ENCODE measurements at places on chromosomes 12 and 14.
A peak's percentile ranks its signal among the peaks of the same experiment; 100 is the strongest.

GRCh38 chr12:64057706-64058105 lies 164.4 kb downstream of the KICS2 start:
- no peak for DNase-seq

GRCh38 chr12:64256166-64256800 lies 34.2 kb upstream of the KICS2 start:
- peak; percentile 63 for DNase-seq

GRCh38 chr14:23793532-23793931 lies 157.4 kb downstream of the DHRS2 start:
- no peak for DNase-seq

DNA sequence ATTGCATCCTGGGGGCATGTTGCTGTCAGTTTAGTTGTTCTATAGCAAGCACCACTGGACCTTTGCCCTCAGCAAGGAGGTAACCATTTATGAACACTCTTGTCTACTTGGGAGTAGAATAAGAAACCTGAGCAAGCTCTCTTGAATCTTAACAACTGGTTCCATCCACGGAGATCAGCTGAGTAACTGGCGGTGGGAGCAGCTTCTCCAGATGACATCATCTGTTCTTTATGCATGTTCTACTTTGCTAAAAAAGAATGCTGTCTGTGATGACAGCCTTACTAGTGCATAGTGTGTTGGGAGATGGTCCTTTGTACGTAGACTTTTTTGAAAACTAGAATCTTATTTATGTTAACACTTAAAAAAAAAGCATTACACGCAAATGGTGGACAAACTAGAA lies 17.7 kb downstream of the SLC4A8 start:
- DNase-seq = peak; percentile 27

GRCh38 chr14:51248016-51248987 lies 8.3 kb downstream of the TMX1 start:
- no peak for DNase-seq

GRCh38 chr12:109888179-109889020 lies 8.1 kb upstream of the GLTP start:
- DNase-seq = peak; percentile 96

DNA sequence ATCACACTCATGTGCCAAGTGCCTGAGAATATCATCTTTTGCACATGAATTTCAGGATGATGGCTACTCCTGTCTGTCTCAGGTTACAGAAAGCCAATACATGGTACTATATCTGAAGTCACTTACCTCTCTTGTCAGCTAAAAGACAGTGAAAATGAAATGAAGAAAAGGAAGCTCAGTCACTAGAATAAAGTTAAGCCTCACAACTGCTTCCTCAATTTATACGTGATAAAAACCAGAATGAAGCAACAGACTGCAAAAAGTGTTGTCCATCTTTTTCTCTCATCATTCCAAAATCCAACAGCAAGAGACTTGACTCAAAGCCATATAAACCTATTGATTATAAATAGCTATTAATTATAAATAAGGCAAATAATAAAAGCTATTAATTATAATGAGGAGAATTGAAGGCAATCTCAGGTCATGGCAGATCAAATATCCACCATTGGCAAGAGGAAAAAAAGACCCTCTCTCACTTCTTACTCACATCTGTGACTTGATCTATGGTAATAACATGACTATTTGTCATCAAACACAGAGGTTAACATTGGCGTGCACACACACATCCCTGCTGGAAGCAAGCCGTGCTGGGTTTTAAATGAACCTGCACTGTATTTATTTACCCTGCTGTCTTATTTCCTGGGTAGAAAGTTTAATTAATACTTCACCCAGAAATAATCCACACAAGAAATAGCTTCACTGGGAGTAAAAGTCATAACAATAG lies 10.0 kb downstream of the NIN start:
- no peak for DNase-seq

DNA sequence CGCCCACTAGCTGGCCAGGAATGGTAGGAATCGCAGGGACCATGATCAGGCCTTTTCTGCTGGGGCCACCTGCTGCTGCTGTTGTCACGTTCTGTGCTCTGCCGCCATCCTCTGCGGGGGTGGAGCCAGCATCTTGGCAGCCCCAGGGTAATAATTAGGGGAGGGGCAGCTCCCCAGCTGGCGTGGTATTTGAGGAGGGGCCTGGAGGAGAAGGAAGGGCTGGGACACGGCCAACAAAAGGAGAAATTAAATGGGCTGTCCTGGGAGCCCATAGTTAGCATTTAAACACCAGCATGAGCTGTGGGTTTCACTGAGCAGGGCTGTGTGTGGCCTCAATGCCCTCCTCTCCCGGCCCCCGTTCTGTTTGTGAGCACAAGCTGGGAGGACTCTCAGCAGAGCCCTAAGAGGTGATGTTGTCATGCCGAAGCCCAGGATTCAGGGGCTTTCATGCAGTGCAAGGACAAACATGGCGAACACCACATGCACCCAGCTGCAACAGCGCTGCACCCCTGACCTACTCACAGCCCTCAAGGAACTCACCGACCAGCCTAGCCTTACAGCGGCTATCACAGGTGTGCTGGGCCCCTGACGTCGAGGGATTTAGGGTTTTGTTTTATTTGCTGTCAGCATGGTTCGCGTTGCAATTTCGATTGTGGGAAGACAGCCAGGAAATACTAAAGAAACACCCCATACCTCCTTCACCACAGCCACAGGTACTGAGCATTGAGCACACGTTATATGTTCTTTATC lies 324.3 kb downstream of the CACNA1C start:
- DNase-seq = no peak

DNA sequence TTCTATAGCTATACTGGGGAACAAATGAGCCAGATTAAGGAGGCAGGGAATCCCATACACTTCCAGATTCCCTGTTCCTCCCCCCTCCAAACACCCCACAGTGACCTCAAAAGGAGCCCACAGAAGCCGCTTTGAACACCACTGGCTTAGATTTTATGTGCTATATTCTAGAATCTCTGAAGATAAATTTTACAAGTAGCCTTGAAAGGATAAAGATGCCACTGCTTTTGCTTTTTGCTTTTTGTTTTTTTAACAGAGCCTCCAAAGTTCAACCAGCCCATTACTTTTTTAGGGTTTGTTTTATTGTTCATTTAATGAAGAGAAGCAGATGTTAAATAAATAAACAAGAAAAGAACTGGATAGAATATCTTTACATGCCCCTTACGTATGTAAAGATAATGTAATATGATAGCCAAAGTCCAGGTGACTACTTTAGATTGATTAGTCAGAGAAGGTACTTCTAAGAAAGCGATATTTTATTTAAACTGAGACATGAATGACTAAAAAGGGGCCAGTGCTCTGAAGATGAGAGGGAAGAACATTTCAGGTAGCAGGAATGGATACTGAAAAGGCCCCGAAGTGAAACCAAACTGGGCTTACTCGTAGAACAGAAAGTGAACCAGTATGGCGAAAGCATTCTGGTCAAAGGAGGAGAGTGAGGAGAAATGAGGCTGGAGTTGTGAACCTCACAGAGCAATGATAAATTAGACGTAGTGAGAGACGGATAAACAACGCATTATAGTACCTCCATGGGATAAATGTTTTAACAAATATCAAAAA lies 44.6 kb downstream of the DUSP6 start:
- DNase-seq = no peak

DNA sequence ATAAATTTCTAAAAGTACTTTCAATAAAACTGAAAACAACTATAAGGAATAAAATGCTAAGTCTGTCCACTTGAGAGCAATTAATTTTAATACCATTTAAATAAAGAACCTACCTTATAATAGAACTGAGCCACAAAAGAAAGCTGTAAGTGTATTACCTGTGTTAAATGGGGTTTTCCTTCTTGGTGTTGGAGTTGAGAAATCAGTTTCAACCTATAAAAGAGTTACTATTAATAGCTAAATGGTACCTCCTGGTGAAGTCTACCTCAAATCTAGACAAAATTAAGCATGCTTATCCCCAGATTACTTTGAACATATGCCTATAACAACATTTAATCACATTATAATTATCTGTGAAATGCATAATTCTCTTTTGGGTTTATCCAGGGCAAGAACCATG lies 48.8 kb downstream of the MIS18BP1 start:
- no peak for DNase-seq

DNA sequence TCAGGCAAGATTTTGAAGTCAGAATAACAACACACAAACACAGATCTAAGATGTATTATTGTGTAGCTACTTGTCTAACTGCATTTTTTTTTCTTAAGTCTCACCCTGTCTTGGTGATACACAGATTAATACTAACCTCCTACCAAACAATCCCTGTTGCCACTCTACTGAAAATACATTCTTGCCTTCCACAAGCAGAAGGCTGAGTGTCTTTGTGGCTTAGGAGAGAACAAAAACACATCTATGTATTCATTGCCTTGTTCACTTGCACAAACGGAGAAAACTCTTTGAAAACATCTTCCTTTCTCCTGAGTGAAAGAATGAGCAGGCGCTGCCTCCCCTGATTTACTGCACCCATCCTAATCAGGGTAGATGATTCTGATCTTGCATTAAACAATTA lies 642.2 kb downstream of the DIO2 start:
- no peak for DNase-seq
